Posterior cingulate gyrus (tissue), 11 donors: ENCODE measurements at places on chromosomes 1 and 21.
A peak's percentile ranks its signal among the peaks of the same experiment; 100 is the strongest.

GRCh38 chr21:34889320-34889675 is 159.8 kb downstream of the RUNX1 start:
- no peak for DNase-seq

- no peak for DNase-seq
These were observed 1.3 kb upstream of the PBXIP1 start for GRCh38 chr1:154957091-154957657.

DNA sequence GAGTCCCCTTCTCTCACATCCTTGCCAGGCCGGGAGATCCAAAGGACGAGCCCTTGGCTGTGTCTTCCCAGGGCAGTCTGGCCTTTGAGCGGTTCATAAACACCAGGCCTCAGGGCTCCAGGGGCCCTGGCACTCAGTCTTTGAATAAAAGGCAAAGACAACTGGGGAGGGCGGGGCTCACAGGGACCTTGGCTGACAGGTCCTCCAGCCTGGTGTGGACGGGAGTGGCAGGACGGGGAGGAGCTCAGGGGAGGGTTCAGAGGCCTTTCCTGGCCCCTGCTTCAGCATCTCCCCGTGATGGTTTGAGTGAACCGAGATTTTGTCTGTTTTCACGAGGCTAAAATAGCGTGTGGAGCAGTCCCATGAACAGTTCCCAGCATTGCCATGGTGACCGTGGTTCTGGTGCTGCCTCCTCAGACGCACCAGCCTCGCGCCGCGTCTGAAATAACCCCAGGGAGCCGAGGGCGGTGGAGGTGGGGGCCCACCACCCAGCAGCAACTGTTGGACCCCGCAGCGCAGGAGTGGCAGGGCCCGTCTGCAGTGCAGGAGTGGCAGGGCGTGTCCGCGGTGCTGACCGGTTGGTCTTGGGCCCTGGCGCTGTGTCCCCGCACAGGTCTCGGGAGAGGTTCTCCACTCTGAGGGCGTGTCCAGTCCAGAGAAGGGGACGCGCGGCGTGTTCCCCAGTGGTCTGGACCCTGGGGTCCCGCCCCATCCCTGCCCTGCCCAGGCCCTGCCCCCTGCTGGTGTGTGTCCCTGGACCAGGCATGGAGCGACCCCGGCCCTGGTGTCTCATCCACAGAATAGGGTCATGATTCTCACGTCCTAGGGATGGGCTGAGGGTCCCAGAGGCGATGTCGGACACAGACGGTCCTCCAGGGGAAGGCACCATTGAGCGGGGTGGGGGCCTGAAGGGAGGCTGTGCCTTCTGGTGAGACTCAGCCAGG is 7.1 kb upstream of the PRKCZ start:
- DNase-seq, result no peak

DNA sequence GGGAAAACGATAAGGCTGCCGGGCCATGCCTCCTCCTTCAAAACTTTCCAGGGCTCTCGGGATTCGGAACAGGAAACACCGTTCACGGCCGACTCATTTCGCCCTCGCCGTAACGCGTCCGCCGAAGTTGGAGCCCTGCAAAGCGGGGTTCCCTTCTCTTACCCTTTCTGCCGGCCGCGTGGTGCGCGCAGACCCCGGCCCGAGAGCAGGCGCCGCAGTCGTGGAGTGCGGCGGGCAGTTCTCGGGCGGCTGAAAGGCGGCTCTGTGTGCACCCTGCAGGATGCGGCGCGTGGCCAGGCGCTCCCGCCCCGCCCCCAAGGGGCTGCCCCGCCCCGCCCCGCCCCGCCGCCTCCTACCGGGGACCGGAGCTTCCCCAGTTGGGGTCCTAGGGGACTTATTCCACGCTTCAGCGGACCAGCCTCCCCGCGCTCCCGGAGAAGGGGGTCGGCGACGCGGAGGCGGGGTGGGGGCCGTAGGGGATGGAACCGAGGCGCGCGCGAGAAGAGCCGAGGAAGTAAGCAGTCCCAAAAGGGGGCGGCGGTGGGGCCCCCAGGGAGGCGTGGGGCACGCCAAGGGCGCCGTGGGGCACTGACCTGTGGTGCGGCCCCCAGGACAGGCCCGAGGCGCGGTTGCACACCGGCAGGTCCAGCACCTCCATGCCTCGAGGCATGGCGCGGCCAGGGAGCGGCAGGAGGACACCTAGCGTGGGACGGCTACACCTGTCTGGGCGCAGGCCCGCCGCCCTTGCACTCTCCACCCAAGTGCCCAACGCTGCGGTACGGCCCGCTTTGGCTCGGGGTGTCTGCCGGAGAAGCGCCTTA is at the start of gene MCOLN2:
TSS of gene MCOLN2 (minus strand) at position 268 of the 821 bp plus-strand sequence. CDS start at position 27, 241 bp downstream.
- DNase-seq, result peak; percentile 84

- DNase-seq, result no peak
These were observed 119.0 kb upstream of the PPP2R5A start for GRCh38 chr1:212166244-212166643.

DNA sequence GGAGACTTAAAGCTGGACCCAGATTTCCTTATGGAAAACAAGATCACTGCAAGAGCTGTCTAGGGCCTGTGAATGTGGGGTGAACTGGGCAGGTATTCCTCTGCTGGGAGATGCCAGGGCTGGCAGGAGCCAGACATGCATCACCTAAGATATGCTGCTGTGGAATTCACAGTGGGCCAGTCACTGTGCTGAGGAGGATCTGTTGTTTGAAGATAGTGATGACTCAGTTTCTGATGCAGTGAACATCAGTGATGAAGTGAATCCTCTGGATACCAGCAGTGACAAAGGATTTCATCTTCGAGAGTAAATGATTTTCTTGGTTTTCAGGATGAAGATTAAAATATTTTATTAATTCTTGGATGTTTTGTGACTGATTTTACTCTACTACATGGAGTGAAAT is 29.9 kb upstream of the CAMSAP2 start:
- no peak for DNase-seq

GRCh38 chr21:16117851-16118590 is 388.2 kb downstream of the USP25 start:
- no peak for DNase-seq

DNA sequence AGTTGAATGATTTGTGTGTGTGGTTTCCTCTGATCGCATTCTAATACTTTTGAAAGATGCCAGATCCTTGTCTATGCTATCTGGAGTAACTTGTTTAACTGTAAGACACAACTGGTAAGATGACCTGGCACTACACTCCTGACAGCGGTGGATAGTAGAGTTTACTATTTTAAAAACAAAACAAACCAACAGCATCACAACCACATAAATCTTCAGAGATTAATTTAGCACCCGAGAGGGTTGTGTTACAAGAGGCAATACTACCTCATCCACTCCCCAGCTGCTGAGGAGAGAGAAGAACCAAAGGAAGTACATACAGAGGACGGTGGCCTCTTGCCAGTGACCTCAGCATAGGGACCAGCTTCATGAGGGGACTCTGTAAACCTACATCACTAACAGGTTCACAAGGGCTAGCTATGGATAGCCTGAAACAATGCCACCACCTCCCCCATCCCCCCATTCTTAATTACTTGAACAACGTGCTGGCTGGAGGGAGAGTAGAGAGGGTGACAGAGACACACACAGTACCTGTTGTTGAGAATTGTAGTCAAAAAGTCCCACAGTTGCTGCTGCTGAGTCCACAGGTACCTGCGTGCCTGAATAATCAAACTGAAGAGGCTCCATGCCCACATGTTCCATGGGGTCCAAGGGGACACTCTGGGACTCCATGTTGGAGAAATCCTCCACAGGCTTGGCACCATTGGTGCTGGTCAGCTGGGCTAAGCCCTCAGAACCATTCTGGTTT is 73.5 kb downstream of the PUM1 start:
- no peak for DNase-seq

DNA sequence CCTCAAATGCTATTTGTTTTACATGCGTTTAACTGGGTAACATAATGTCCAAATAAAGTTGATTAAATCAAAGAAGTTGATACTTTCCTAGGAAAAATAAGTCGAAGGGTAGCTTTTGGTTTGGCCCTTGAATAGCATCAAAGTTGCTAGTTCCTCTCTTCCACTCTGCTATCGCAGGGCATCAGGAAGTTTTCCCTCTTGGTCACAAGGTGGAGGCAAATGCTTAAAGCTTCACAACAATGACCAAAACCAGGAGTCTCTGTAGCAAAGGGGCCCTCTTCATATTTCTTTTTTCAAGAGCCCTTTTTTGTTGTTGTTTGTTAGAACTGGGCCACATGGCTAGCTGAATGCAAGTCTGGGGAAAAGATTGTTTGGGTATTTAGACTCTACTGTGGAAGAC is 668.4 kb downstream of the KCNT2 start:
- no peak for DNase-seq

- peak; percentile 42 for DNase-seq
These were observed 89.4 kb downstream of the SDCCAG8 start for GRCh38 chr1:243345205-243345604.
